Airway epithelial cell (primary cell): ENCODE measurements at places on chromosomes 12 and 14. TPM values are rescaled to one million over a fixed set of nuclear protein-coding genes. Genes with fewer than 3 reads are reported as not detected.

Gene AVPR1A
- total RNA-seq, result not detected in 2 replicates

Gene PAH
- total RNA-seq, result not detected in 2 replicates

Gene LPCAT3
- total RNA-seq, result 25.0 and 39.4 TPM in 2 replicates

Gene TMEM179
- total RNA-seq, result 0.49 TPM in 1 of 2 replicates, not detected in the other

Gene TRIAP1
- total RNA-seq, result 33.4 and 34.3 TPM in 2 replicates

Gene PDE3A
- 0.14 TPM in 2 replicates for total RNA-seq

Gene CLEC2B
- total RNA-seq, result 0.23 and 0.63 TPM in 2 replicates

Gene SMOC1
- total RNA-seq, result 8.9 and 14.3 TPM in 2 replicates

Gene RAPGEF3
- total RNA-seq, result 4.0 and 4.2 TPM in 2 replicates

Gene ZNF385A
- total RNA-seq, result 33.3 and 52.3 TPM in 2 replicates

Gene RBP5
- not detected in 2 replicates for total RNA-seq

Gene SALL2
- 2.6 and 4.2 TPM in 2 replicates for total RNA-seq

Gene CSRP2
- 31.9 and 39.0 TPM in 2 replicates for total RNA-seq

Gene PYM1
- 57.3 and 64.0 TPM in 2 replicates for total RNA-seq

Gene POTEG
- not detected in 2 replicates for total RNA-seq

Gene PARPBP
- 5.8 and 10.5 TPM in 2 replicates for total RNA-seq

Gene STAC3
- total RNA-seq, result 0.35 and 1.1 TPM in 2 replicates

Gene TSPAN11
- total RNA-seq, result 0.14 TPM in 1 of 2 replicates, not detected in the other

Gene PYGL
- 115 and 149 TPM in 2 replicates for total RNA-seq

Gene PTPN21
- total RNA-seq, result 3.9 and 4.9 TPM in 2 replicates

Gene KRT4
- total RNA-seq, result 102 and 129 TPM in 2 replicates

Gene SDR9C7
- 4.5 and 5.1 TPM in 2 replicates for total RNA-seq

Gene RDH5
- total RNA-seq, result 0.63 TPM in 1 of 2 replicates, not detected in the other

Gene BIN2
- 0.42 TPM in 1 of 2 replicates, not detected in the other for total RNA-seq

Gene GPR65
- total RNA-seq, result not detected in 2 replicates

Gene CHST11
- 11.0 and 16.8 TPM in 2 replicates for total RNA-seq

Gene RAN
- total RNA-seq, result 391 and 582 TPM in 2 replicates

Gene AKAP3
- total RNA-seq, result 0.07 TPM in 1 of 2 replicates, not detected in the other

Gene CRIP1
- total RNA-seq, result 3.9 and 16.0 TPM in 2 replicates

Gene KRT6C
- total RNA-seq, result 220 and 261 TPM in 2 replicates

Gene AMN1
- 5.4 and 10.8 TPM in 2 replicates for total RNA-seq

Gene LRRK2
- total RNA-seq, result 0.51 and 0.56 TPM in 2 replicates

Gene PRB2
- total RNA-seq, result not detected in 2 replicates
